Spinal cord (tissue), 10 donors: ENCODE measurements at places on chromosomes 11 and 22. TPM values are rescaled to one million over a fixed set of nuclear protein-coding genes. Genes with fewer than 3 reads are reported as not detected.

RFPL1 gene
- total RNA-seq, result not detected

GRCh38 chr22:46614025-46614931, 5.9 kb upstream of the GRAMD4 start:
- DNase-seq, result no peak

DNA sequence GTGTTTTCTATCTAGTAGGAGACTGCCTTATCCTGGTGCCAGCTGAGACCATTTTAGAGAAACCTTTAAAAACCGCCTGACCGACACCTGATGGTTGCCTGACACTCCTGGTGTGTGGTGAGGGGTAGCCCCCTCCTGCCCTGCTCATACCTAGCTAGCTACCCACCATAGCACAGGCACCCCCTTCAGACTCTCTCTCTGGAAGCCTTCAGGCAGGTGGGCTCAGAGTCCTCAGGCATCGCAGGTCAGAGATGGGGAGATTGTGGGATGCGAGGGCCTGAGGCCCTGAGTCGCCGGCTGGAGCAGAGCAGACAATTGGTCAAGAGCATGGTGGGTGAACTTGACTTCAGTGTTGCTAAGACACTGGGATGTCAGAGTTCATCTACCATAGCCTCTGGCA, 424.6 kb downstream of the BRD1 start:
- no peak for DNase-seq

DNA sequence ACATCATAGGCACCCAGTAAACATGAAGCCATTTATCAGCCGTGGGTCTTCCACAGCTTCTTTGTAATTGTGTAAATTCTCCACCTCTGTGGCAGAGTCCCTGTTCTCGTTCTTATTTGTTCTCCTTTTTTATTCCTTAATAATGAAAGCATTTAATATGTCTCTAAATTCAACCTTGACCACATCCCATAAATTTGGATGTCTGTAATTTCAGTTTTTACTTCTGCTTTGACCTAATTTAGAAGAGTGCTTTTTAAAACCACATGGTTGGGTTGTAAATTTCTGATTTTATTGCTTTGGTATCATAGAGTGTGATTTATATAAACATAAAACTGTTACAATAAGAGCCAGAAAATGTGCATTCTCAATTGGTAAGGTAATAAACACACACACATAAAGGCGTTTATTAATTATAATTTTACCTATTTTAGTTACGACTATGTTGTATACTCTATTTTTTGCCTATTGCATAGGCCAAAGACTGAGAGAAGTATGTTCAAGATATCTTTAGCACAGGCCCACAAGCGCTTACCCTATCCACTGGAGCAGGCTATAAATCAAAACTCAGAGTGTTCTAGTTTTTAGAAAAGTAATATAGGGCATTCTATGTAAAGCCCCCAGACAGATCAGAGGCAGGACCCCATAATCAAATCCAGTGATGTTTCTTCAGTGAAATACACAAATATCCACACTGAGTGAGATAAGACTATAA, 58.0 kb upstream of the CCND1 start:
- no peak for DNase-seq

DNA sequence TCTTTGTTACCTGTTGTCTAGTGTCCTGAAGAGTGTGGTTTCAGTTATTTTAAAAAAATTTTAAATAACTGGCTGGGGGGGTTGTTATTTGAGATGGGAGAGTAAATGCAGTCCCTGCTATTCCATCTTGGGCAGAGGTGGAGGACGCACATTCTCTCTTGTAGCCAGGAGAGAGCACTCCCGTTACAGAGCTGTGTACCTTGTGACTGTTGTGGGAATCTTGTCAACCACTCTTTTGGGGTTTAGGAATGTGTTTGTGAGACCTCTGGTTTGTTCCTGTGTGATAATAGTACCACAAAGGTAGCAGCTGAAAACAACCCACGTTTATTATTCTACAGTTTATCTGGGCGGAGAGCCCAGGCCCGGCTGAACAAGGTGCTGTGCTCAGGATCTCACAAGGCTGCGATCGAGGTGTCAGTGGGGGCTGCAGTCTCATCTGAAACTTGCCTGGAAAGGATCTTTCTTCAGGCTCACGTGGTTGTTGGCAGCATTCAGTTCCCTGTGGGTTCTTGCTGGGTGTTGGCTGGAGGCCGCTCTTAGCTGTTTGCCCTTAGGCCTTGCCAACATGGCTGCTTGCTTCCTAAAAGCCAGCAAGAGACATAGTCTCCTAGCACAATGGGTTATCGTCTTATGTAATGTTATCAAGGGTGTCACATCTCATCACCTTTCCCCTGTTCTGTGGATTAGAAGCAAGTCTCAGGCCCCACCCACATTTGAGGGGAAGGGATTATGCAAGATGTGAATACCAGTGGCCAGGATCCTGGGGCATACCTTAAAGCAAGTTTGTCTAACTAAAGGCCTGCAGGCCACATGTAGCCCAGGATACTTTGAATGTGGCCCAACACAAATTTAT, 20.6 kb downstream of the IGHMBP2 start:
- DNase-seq, result no peak

- no peak for DNase-seq
These were observed 25.1 kb upstream of the TIMP3 start for GRCh38 chr22:32776397-32776796.

TENM4 gene
- 70.5 TPM for total RNA-seq

DNA sequence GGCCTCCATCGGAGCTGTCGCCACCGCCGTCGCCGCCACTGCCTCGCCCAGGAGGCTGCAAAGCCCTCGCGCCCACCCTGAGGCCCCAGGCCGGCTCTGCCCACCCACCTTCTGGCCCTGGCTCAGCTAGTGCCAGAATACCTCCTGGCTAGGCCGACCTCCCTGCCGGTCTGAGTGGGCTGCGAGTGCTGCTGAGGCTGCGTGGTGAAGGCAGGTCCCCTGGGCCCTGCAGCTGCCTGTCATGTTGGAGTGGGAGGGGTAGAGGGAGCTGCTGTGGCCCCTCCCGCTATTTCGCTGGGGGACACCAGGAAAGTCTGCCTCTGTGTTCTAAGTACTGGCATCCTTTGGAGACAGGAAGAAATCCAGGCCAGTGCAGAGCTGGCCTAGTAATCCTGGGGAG, 34.2 kb downstream of the LRRC10B start:
- no peak for DNase-seq

DNA sequence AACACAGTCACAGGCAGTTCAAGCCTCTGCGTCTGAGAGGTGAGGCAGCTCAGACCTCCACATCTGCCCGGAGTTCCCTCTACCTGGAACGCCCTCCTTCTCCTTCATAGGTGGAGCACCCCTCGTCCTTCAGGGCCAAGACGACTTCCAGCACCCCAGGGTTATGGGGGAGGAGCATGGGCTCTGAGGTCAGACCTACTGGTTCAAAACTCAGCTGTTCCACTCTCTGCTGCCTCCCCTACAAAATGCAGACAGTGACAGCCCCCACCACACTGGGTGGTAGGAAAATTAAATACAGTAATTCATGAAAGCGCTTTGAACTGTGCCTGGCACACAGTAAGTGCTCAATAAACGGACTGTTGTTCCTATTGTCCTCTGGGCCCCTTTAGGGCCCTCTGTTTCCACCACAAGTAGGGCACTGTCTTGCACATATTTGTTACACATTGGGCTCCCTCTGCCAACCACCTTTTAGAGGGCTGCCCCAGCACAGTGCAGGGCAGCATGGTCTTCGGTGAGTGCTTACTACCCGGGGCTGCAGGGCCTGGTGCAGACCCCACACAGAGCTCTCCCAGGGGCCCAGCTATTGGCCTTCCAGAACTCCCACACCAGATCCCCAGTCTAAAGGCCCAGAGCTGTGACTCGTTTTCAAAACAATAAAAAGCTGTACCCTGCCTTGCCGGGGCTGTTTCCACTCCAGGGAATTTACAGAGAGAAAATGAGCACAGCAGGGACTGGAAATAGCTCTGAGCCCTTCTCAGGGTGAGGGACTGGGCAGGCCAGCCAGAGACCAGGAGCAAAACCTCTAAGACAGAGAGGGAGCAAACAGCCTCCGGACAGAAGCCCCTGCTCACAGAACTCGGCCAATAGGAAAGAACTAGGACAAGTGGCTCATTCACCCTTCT, 2.5 kb downstream of the TMEM184B start:
- no peak for DNase-seq

DNA sequence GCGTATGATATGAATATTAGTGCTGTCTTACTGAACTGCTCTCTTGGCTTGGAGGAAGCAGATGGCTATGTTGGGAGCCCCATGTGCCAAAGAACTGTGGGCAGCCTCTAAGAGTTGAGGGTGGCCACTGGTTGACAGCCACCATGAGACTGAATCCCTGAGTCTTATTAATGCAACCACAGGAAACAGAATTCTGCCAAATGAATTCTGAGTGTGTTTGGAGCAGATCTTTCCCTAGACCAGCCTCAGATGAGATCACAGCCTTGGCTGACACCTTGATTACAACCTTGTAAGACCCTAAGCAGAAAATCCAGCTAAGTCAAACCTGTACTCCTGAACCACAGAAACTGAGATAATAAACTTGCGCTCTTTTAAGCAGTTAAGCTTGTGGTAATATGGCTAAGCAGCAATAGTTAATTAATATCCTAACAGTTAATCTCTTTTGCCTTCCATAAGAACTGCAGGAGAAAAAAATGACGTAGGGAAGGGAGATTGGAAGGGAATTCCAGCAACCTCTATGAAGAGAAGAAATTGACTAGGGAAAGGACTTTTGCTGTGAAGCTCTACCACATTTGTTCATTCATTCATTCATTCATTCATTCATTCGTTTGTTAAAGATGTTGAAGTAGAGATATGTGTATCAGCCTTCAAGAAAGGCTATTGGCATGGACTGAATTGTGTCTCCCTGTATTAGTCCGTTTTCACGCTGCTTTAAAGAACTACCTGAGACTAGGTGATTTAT, 26.8 kb downstream of the ADM start:
- DNase-seq, result no peak

GRCh38 chr22:27996529-27996925, 77.5 kb upstream of the PITPNB start:
- no peak for DNase-seq

FAM83F gene
- 1.2 TPM for total RNA-seq

- no peak for DNase-seq
These were observed 18.8 kb downstream of the TRIM34 start for GRCh38 chr11:5643585-5643984.

DNA sequence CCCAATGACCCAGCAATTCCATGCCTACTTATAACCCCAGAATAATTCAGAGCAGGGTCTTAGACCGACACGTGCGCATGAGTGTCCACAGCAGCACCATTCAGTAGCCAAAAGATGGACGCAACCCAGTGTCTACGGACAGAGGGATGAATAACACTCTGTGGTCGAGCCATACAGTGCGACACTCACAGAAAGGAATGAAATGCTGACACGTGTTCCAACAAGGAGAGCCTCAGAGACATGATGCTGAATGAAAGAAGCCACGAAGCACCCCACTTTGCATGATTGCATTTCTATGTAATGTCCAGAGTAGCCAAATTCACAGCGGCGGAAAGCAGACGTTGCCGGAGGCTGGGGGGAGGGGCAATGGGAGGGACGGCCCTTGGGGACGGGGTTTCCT, 134.4 kb downstream of the CTTN start:
- no peak for DNase-seq

GRCh38 chr11:1762537-1763302, 1.0 kb downstream of the CTSD start:
- DNase-seq, result no peak

- DNase-seq, result no peak
These were observed 6.5 kb downstream of the DGAT2 start for GRCh38 chr11:75775056-75775455.

DNA sequence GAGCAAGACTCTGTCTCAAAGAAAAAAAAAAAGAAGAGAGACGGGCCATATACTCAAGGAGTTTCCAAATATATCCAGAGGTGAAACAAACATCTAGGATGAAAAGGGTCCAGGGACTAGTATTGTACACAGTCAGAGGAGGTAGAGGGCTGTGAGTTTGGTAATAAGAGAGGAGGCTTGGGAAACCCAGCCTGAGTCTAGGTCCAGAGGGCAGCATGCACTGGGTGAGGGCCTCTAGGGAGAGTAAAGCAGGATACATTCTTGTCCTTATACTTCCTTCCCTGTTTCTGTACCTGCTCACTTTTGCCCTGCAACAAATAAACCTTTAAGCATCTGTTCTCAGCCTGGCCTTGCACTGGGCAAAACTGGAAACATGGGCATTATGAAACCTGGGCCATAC, 31.5 kb downstream of the STIM1 start:
- DNase-seq, result no peak

DNA sequence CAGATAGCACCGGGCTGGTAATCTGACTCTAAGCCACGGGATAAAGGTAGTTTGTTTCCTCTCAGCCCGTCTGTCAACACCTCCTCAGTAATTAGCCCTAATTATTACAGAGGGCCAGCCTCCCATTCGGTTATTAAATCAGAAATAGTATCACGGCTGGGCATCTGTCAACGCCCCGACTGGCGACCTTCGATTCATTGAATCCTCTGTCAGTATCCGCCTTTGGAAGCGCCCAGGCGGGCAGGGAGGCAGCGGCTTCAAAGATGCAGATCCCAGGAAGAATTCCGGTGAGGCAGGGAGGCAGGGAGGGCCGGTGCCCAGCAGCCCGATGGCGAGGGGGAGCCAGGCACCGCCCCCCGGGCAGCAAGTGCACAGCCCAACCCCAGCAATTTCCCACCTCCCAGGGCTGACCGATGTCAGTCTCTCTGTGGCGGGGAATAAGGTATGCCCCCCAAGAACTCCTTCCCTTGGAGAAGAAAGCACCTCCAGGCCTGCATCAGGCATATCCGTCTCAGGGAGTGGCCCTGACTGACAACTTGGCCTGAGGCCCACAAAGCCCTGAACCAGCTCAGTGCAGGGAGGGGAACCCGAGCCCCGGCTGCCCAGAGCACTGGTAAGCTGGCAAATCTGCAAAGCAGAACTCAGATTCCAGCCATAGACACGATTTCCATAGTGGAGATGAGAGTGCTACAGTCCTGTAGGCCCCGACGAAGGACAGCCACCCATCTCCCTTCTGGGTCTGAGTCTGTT, 11.4 kb downstream of the GNB1L start:
- DNase-seq, result no peak

GAL3ST1 gene
- 12.2 TPM for total RNA-seq

CTSW gene
- total RNA-seq, result 0.39 TPM

CRYAB gene
- 85.2 TPM for total RNA-seq

- peak; percentile 6 for DNase-seq
These were observed 321 bp downstream of the RHBDD3 start for GRCh38 chr22:29267462-29267857.

TBX10 gene
- total RNA-seq, result not detected

DNA sequence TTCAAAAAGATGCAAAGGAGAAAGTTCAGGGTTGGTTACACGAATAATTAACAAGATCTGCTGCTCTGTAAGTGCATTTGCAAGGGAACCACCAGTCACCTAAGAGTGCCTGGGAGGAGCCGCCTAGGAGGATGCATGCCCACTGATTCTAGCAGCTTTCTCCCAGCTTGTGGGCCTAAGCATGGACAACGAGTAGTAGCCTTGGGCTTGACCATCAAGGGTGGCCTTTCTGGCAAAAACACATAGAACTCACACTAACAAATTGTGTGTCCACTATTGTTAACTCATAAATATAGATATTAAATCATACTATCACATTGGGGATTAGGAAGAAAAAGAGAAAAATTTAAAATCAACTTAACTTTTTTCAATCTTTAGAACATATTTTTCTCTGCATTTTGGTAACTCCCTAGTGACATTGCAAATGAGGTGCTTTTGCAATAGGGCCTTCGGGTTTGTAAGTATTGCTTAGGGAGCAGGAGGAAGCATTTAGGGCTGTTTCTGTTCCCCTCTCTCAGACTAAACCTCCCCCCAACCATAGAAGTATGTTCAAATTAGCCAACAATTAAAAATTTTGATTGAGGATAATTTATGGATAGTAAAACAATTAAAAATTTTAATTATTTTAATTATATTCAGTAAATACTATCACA, 57.3 kb upstream of the CEP295 start:
- DNase-seq, result no peak

TRIM66 gene
- total RNA-seq, result 6.8 TPM

GRCh38 chr11:63243533-63243932, at the start of gene SLC22A25:
Gene SLC22A25 (minus strand): TSS chr11:63243599. CDS start chr11:63229652, 13,947 bp downstream.
- DNase-seq, result no peak
